Thymus (tissue), 14 donors: ENCODE measurements at places on chromosomes 2 and 18. TPM values are rescaled to one million over a fixed set of nuclear protein-coding genes. Genes with fewer than 3 reads are reported as not detected.

GRCh38 chr2:16821692-16822091 lies 156.1 kb upstream of the CYRIA start:
- H3K27ac ChIP-seq = no peak overlapping the region
- H3K4me1 ChIP-seq = no peaks in the 10 kb centered on the region
- no peak overlapping the region for H3K4me3 ChIP-seq
- no peaks in the 10 kb centered on the region for H3K36me3 ChIP-seq
- DNase-seq = no peak
- H3K27me3 ChIP-seq = no peaks in the 10 kb centered on the region

DNA sequence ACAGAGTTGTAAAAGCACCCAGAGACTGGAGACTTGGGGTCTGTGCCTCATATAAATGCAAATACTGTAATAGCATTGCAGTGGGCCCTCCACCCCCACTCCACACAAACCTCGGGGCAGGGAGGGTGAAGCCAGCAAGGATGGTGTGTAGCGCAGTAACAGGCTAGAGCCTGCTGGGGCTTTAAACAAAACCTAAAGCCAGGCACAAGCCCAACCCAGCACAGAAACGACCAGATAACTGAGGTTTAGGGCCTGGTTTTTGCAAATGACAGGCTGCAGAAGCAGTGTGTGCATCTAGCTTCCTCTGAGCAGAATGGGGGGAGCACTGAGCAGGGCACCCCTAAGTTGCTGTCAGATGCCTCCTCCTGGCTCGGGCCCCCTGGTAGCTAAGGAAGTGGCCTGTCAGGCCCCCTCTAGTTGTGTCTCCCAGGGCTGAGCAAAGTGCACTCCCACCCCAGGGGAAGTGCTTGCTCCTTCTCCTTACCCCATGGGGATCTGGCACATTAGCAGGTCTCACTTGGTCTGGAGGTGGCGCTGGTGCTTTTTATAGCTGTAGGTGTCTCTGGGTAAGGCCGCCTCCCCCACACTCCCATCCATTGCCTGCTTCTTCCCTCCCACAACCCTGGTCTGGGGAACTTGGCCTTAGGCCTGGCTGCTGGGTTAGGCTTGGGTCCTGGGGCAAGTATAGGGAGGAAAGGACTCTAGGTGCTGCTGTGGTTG lies 135.1 kb downstream of the CELF4 start:
- H3K27me3 ChIP-seq = no peaks in the 10 kb centered on the region
- peaks cover 69% of the 10 kb centered on the region for H3K4me1 ChIP-seq
- no peak for DNase-seq

The PAIP2B gene
- 3.0 TPM for total RNA-seq

The PXDN gene
- total RNA-seq = 6.4 TPM

DNA sequence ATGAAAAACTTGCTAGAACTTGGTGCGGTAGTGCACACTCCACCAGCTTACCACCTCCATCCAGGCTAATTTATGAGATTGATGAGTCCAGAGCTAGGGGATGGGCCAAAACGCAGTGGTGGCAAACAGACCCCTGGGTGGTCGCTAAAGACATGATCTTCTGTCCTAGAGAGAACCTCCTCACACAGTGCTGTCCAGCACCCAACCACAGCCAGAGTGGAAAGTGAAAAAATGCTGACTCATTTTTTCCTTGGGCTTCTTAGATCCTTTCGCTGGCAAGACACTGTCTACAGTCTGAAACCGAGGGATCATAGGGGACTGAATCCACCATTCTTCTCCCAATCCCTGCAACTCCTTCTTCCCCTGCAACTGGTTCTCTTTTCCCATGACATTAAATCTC lies 4.1 kb downstream of the ANTXR1 start:
- H3K4me3 ChIP-seq = no peak overlapping the region
- H3K27me3 ChIP-seq = peaks cover 15% of the 10 kb centered on the region
- no peak overlapping the region for H3K27ac ChIP-seq
- no peaks in the 10 kb centered on the region for H3K36me3 ChIP-seq
- peaks cover 9% of the 10 kb centered on the region for H3K4me1 ChIP-seq

DNA sequence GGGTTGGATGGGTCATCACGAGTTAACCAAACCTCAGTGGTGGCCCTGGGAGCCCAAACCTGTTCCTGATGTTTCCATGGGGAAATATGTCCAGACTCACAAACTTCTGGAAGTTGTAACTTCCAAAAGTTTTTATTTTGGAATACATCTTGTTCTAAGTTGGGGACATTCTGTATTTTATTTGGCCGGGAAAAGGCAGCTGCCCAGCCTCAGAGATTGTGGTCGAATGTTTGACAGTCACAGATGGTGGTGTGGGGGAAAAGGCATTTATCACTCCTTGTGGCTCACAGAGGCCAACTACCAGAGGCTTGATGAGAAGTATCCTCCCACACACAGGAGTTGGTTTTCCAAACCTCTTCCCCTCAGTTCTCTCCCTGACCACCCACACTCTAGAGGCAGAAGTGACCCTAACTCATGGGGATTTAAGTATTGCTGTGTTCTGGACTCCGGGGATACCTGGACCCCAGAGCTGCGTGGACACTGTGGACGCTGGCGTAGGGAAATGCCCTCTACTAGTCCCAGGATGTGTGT lies 124.7 kb upstream of the PPP1CB start:
- H3K4me3 ChIP-seq = no peak overlapping the region
- H3K36me3 ChIP-seq = no peaks in the 10 kb centered on the region
- peaks cover 12% of the 10 kb centered on the region for H3K4me1 ChIP-seq
- no peak overlapping the region for H3K27ac ChIP-seq
- H3K27me3 ChIP-seq = no peaks in the 10 kb centered on the region
- no peak for DNase-seq

DNA sequence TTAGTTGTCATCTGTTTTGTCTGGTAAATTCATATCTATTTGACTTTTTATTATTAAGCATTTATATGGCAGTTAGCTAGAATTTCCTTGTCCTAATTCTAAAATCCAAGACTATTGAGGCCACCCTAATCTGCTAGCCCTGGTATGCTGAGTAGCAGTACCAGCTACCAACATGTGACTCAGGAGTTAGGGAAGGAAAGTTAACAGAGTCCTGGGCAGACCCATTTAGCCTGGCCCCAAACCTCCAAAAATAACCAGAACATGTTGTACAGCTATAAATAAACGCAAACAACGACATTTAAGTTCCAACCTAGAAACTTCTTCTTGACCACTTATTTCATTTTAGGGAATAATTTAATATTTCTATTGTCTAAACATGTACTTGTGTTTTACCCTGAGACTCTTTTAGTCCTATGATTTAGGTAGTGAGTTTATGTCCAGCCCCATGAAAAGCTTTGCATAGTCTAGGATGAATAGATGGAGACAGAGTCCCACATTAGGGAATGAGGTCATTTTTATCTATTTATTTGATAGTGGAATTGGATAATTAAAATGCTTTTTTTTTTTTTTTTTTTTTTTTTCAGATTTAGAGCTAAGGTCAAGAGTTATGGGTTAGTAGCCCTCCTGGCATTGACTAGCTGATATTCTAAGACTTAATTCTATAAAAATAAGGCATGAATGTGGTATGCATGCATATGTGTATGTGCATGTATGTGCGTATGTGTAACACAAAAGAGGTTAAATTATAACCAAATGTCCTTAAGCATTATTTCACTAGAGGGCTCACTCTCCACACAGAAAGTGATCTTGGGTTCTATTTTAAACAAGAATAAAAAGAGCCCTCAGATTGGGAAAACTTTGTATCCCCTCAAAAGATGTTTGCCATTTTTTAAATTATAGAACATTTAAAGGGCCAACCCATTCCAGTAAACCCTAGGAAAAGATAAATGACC lies 160.1 kb upstream of the MAPRE2 start:
- DNase-seq = no peak
- no peaks in the 10 kb centered on the region for H3K36me3 ChIP-seq
- no peak overlapping the region for H3K4me3 ChIP-seq
- H3K27me3 ChIP-seq = no peaks in the 10 kb centered on the region
- H3K27ac ChIP-seq = no peak overlapping the region
- H3K4me1 ChIP-seq = no peaks in the 10 kb centered on the region

- no peak overlapping the region for H3K27ac ChIP-seq
- no peaks in the 10 kb centered on the region for H3K36me3 ChIP-seq
- peaks cover 7% of the 10 kb centered on the region for H3K4me1 ChIP-seq
- H3K4me3 ChIP-seq = no peak overlapping the region
- H3K27me3 ChIP-seq = peaks cover 8% of the 10 kb centered on the region
These were observed 46.8 kb downstream of the ATOH8 start for GRCh38 chr2:85800586-85800985.

DNA sequence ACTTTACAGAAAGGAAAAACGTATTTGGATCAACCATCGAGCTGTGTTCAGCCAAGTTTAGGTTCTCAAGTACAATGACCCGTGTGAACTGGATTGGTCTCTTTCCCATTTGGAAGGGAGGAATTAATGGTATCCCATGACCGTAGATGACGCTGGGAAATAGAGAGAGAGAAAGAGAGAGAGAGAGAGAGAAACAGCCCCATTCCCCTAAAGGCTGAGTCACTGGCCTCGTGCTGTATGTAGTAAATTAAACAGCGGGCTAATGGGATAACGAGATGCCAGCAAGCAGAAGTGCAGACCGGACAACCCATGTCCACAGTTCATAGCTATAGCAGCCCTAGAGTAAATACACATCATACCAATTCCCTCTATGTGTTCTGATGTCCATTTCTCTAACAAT lies 99.6 kb downstream of the BCL11A start:
- no peaks in the 10 kb centered on the region for H3K27me3 ChIP-seq
- H3K4me1 ChIP-seq = peaks cover 8% of the 10 kb centered on the region
- H3K4me3 ChIP-seq = no peak overlapping the region
- no peak for DNase-seq
- peaks cover 35% of the 10 kb centered on the region for H3K36me3 ChIP-seq

- H3K27me3 ChIP-seq = no peaks in the 10 kb centered on the region
- H3K4me3 ChIP-seq = no peak overlapping the region
- H3K4me1 ChIP-seq = peaks cover 4% of the 10 kb centered on the region
- no peak for DNase-seq
- no peak overlapping the region for H3K27ac ChIP-seq
These were observed 22.4 kb upstream of the CD28 start for GRCh38 chr2:203683932-203684556.

GRCh38 chr18:23578067-23578701 lies 8.1 kb downstream of the NPC1 start:
- H3K27me3 ChIP-seq = no peaks in the 10 kb centered on the region
- H3K4me3 ChIP-seq = no peak overlapping the region
- H3K36me3 ChIP-seq = peaks cover 31% of the 10 kb centered on the region
- H3K4me1 ChIP-seq = peaks cover 43% of the 10 kb centered on the region

GRCh38 chr2:216918088-216918680 lies 58.3 kb upstream of the TNP1 start:
- H3K4me1 ChIP-seq = no peaks in the 10 kb centered on the region
- no peaks in the 10 kb centered on the region for H3K27me3 ChIP-seq
- H3K36me3 ChIP-seq = no peaks in the 10 kb centered on the region

The STPG4 gene
- total RNA-seq = 0.14 TPM

DNA sequence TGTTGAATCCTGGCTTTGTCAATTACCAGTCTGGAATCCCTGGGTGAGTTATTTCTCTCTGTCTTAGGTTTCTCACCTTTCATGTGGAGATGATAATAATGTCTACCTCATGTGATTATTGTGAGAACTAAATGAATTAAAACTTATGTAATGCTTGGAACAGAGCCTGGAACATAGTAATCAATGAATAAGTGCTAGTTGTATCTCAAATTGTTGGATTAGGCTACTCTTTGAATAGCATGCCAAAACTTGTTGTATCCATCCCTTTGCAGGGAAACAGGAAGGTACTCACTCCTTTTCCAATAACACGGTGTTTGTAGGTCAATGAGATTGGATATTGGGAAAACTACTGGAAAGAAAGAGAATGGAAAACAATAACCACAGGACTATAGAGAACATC lies 796.6 kb upstream of the ZEB2 start:
- no peaks in the 10 kb centered on the region for H3K27me3 ChIP-seq
- DNase-seq = no peak
- no peak overlapping the region for H3K4me3 ChIP-seq
- no peaks in the 10 kb centered on the region for H3K4me1 ChIP-seq

The MSGN1 gene
- not detected for total RNA-seq

The CPO gene
- 0.19 TPM for total RNA-seq

- H3K27me3 ChIP-seq = peaks cover 2% of the 10 kb centered on the region
- H3K4me1 ChIP-seq = peaks cover 4% of the 10 kb centered on the region
- peak overlapping the region; percentile 6 for H3K4me3 ChIP-seq
- DNase-seq = no peak
- no peaks in the 10 kb centered on the region for H3K36me3 ChIP-seq
These were observed 486 bp upstream of the GPR39 start for GRCh38 chr2:132415915-132416722.

DNA sequence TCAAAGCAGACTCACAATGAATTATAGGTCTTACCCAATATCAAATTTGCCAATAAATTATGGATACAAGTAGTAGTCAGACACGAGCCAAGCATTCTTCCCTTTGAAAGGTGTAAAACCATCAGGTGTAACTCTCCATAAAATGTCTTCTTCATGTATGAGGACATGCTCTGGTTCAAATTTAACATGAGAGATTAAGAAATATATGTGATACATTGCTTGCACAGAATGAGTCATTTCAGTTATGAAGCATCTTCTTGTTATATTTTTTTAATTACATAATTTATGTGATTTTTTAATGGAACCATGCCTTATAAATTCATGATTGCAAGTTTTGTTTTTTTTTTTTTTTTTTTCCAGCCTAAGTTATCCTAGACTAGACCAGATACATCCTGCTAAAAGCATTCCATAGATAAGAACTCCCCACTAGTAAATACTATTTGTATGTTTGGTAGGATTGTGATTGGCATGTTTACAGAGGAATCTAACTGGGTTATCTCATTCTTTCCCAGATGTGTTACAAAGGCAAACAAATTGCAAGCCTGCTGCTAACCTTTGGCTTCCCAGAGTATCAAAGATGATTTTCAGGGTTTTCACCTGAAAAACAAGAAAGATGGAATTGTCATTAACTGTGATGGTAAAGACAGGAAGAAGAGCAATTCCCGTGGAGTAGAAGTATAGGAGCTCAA lies 621.9 kb downstream of the XIRP2 start:
- no peak overlapping the region for H3K4me3 ChIP-seq
- H3K4me1 ChIP-seq = no peaks in the 10 kb centered on the region
- H3K27me3 ChIP-seq = no peaks in the 10 kb centered on the region
- H3K27ac ChIP-seq = no peak overlapping the region
- no peaks in the 10 kb centered on the region for H3K36me3 ChIP-seq

The ALK gene
- total RNA-seq = 0.19 TPM

The MTHFD2 gene
- 45.1 TPM for total RNA-seq

DNA sequence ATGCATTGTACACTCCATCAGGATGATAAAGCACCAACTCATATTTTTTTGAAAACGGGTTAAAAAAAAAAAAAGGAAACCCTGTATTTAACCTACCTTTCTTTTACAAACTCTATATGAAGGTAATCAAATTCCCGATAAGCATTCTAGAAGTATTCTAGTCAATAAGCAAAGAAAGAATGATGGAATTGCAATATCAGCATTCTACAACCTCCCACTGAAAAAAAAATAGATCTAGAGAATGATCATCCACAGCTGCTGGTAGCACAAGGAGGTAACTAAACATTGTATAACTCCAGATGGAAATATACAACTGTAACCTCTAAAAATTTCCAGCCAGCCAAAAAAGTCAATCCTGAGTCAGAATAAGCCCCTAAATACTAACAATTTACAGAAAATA lies 95.3 kb upstream of the DCC start:
- H3K36me3 ChIP-seq = no peaks in the 10 kb centered on the region
- H3K27me3 ChIP-seq = no peaks in the 10 kb centered on the region
- no peaks in the 10 kb centered on the region for H3K4me1 ChIP-seq
- no peak overlapping the region for H3K27ac ChIP-seq

GRCh38 chr2:176392249-176392648 lies 123.0 kb downstream of the MTX2 start:
- no peaks in the 10 kb centered on the region for H3K27me3 ChIP-seq
- H3K36me3 ChIP-seq = no peaks in the 10 kb centered on the region
- DNase-seq = no peak
- no peaks in the 10 kb centered on the region for H3K4me1 ChIP-seq
- H3K4me3 ChIP-seq = no peak overlapping the region
- H3K27ac ChIP-seq = no peak overlapping the region

The TSPYL6 gene
- total RNA-seq = not detected

The NMUR1 gene
- 0.05 TPM for total RNA-seq

The SLC30A3 gene
- 0.05 TPM for total RNA-seq
